ENCODE measurements at places on chromosomes 7 and 10. TPM values are rescaled to one million over a fixed set of nuclear protein-coding genes. Genes with fewer than 3 reads are reported as not detected.

VDAC2 gene
- 143 TPM for total RNA-seq

MRLN gene
- total RNA-seq: not detected

PPP1R17 gene
- total RNA-seq: not detected

USP6NL gene
- total RNA-seq: 13.9 TPM

HOXA4 gene
- total RNA-seq: 5.7 TPM

CHST15 gene
- total RNA-seq: 35.7 TPM

SPDYE2B gene
- total RNA-seq: not detected

UPK3BL2 gene
- total RNA-seq: 1.6 TPM

ASAH2B gene
- 1.4 TPM for total RNA-seq

CALHM3 gene
- total RNA-seq: not detected

TMEM140 gene
- total RNA-seq: 106 TPM

DNA sequence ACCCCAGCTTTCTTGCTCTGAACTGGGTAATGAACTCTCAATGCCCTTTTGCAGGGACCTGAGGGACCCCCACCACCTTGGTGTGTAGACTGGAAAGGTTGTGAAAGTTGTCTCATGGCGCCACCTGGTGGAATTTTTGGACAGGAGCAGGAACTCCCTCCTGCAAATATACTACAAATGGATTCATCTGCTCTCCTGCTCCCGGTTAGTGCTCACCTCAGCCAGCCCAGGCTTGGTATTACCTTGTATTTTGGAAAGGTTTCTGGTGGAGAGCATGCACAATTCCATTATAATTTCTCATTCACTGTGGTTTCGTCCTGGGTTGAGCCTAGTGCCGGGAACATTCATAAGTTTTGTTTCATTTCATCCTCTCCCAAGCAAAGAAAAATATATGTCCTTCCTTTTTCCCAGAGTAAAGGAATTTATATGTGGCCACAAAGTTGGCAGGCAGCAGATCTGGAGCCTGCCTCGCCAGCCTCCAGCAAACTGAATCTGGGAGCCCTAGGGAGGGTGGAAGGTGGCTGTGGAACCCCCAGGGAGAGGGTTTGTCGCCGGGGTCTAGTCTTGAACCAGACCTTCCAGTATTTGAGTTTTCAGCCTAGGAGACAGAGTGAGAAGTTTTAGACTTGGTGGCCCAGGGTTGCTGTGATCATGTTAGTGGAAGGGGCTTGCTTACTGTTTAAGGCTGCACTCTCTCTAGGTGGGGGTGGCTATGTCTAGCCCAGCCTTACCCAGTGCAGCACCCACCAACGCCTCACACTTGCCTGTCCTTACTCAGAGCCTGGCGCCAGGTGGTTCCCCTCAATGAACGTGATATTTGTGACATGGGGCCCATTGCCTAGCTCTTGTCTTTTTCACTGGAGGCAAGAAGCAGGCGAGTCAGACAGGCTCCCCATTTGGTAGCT is 9.5 kb downstream of the FAM241B start:
- peak; percentile 50 for DNase-seq

DNA sequence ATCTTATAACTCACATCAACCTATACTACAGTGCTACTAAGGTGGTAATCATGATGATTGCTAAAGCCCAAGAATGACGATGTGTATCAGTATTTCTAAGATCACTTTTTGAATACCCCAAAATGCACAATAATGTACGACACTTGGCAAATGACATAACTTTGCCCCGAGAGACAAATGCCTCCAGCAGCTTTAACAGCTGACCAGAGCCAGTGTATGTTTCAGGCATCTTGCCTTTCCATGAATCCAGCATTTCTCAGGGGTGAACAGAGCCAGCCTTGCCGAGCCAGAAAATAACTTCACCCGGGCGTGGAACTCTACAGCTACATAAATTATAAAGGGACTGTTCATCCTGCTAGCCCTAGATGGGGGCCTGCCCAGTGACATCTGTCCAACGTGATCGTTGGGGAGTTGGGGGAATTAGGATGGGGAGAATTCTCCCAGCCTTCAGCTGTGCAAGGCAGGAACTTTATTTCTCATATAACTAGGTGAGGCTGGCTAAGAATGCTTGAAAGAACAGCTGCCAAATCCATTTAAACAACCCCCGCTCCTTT is 1.8 kb downstream of the IGFBP3 start:
- DNase-seq: no peak

DNA sequence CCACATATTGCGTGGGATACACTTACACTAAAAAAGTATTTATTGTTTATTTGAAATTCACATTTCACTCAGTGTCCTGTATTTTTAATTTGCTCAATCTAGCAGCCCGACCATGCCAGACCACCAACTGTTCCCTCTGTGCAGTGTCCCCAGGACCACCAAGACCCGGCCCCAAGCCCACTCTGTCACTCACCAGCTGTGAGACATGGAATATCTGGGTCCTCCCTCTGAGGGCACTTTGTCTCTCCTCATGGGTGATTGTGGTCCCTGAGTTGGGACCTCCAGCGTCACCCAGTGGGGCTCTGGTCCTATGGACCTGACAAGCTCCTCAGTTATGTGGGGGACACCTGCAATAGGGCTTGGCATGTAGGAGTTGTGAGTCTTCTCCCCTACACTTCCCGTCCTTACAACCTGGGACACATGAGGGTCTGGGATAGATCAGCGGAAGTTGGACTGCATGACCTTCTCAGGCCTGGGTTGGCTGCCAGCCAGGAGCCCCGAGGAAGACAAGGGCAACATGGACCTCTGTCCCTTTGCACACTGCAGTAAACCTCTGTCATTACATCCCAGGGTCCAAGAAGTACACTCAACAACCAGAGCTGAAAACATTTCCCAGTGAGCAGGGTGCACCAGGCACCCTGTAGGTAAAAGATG is 12.1 kb downstream of the C10orf71 start:
- no peak for DNase-seq

DNA sequence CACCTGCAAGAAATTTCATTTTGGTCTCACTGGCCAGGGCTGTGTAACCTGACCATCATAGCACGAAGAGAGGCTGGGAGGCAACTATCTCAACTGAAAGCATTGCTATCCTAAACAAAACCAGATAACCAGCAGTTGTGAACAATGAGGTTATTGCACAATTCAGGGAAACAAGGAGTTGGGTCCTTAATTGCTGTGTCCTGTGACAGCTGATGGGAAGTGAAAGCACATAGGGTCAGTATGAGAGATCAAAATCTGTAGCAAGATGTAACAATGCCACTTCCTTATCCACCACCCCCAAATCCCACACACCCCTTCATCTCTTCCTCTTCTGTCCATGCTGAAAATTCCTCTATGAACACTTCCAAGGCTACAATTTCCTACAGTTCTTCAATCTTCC is 80.2 kb downstream of the HTR7 start:
- DNase-seq: no peak

DNA sequence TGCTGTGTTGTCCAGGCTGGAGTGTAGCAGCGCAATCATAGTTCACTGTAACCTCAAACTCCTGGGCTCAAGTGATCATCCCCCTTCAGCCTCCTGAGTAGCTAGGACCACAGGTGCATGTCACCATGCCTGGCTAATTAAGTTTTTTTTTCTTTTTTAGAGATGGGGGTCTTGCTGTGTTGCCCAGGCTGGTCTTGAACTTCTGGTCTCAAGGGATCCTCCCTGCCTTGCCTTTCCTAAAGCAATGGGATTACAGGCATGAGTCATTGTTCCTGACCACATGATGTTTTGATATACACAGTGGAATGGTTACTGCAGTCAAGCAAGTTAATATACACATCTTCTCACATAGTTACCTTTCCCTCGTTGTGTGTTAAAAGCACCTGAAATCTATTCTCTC is 140.3 kb downstream of the GPR85 start:
- DNase-seq: no peak

DNA sequence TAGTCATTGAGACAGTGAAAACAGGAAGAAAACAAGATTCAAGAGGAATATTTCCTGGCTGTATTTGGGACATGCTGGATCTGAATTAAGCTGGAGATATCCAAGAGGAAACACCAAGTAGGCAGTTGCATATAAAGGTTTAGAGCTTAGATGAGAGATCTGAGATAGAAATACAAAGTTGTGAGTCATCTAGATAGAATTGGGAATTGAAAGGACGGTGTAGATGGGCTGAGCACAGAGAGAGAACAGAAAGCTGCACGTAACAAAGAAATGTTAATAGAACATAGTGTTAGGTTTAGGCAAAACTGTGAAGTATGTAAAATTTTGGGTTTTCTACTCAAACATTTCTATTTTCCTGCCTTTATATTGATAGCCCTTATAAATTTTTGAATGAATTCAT is 218.5 kb upstream of the TMEM196 start:
- DNase-seq: no peak

DNA sequence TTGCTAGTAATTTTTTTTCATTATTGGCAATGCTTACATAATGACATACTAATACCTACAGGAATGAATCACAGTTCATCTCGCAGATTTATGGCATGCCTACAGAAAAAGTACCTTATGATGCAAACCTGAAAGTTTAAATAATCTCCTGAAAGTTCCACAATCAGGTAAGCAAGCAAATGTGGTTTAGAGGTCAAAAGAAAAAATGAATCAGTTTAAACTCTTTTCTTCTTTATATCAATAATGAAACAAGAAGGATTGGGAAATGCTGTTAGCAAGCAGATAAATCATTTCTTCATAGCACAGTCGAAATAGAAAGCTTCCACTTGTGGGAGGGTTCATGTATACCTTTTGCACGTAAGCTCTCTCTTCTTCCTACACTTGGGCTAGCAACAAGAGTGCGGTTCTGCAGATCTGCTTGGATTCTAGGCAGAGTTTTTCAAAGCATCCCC is 53.7 kb upstream of the MTPN start:
- no peak for DNase-seq

DNA sequence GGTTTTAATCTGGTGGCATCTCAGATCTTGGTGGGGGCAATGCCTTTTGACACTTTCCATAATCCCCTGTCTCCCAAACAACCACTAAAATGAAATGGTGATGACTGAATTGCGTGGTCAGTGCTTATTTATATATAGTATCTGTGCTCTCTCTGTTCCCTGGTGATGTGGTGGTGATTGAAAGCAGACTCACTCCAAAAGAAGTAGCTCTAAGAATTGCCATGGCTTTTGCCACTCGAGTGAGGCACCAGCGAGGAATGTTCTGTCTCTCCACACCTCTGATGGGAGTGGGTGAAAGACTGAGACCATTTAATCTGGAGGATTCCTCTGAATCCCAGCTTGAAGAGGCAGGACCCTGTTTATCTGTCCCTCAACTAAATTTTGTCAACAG is 2.8 kb downstream of the DUSP5 start:
- no peak for DNase-seq

GRCh38 chr7:27150568-27151340 is 1.6 kb downstream of the HOXA3 start:
- peak; percentile 46 for DNase-seq

GRCh38 chr10:79374312-79375191 is 27.3 kb downstream of the PPIF start:
- DNase-seq: peak; percentile 77

DNA sequence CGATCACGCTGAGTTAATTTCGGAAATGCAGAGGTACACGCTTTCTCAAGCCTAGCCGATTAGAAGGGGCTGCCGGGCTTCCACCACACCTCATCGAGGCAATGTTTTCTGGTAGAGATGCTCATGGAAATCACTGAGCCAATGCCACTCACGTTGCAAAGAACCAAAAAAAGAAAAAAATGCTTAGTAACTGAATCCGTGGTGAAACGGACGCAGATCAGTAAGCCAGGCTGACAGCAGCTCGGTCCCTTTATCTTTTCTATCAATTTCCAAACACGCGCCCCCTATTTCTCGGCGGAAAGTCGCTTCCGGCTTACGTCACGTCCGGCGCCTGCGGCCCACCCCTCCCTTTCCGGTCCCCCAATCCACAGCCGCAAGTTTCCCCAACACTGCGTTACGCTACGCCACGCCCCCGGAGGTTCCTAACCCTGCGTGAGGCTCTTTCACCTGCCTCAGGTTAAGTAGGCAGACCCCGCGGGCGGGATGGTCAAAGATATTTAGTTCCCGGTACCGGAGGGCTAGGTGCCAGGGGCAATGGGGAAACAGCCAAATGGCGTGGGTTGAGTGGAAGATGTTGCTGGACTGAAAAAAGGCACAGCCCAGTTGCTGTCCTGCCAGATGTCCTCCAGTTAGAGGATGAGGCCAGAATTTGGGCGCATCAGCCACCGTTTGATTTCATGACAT is at the start of gene NSUN6:
TSS of gene NSUN6 (minus strand) at position 264 of the 684 bp plus-strand sequence. CDS start 384 bp downstream, outside the sequence.
- peak; percentile 90 for DNase-seq

GRCh38 chr10:7968510-7969112 is 85.9 kb upstream of the GATA3 start:
- DNase-seq: no peak

- DNase-seq: no peak
Observed at GRCh38 chr7:116339564-116339963, 129.2 kb downstream of the TES start.

DNA sequence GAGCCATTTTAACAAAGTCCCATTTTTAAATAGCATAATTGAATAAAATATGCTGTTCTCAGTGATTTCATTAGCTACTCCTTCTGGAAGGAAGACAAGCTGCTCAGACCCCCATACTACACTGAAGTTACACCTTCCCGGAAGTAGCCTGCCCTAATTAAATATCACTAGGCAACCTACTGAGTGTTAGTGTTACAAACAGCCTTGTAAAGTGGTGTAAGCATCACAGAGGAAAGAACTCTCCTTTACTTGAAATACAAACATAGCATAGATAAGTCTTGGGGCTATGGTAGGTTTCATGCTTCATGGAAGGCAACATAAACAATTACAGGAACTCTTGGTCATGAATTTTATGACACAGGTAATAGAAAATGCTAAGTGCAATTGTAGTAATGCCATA is 43.4 kb upstream of the PTN start:
- DNase-seq: no peak

- no peak for DNase-seq
Observed at GRCh38 chr10:61160253-61160652, 216.3 kb upstream of the RHOBTB1 start.

DNA sequence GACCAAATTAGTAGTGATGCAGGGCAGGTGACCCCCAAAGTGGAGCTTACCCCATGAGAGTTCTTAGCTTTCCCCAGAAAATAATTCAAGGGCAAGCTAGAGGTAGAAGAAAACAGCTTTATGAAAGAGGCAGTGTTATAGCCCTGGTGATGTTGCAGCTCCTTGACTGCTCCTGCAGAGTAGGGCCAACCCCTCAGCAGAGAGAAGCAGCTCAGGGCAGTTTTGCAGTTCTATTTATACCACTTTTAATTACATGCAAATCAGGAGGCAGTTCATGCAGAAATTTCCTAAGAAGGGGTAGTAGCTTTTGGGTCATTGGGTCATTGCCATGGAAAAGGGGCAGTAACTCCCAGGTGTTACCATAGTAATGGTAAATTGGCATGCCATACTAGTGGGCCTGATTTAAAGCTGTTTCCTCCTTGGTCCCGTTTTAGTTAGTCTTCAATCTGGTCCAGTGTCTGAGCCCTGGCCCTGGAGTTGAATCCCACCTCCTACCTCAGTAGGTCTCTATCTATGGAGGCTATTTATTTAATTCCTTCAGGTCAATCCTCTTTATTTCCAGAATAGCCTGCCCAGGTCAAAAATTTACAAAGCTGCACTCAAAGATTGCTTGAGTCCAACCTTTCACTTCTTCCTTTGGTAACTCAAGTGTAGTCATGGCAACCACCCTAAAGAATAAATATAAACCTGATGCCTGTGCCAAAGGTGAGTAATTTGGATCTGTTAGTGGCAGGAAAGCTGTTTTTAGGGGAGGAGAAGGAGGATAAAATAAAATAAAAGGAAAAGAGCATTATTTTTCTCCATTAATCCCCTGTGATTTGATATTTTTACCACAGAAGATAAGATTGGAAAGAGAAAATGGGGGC is 29.5 kb downstream of the PLXDC2 start:
- no peak for DNase-seq

- DNase-seq: no peak
Observed at GRCh38 chr7:129017264-129017663, 37.6 kb downstream of the TNPO3 start.

GRCh38 chr10:74081192-74081803 is 69.3 kb downstream of the AP3M1 start:
- no peak for DNase-seq

GRCh38 chr10:93718937-93719725 is 16.7 kb upstream of the FRA10AC1 start:
- DNase-seq: no peak
